ELR (cell line): ENCODE measurements at places on chromosomes 2 and 18.
A peak's percentile ranks its signal among the peaks of the same experiment; 100 is the strongest.

- no peak for DNase-seq
Observed at GRCh38 chr2:201781557-201782051, 871 bp upstream of the ALS2 start.

DNA sequence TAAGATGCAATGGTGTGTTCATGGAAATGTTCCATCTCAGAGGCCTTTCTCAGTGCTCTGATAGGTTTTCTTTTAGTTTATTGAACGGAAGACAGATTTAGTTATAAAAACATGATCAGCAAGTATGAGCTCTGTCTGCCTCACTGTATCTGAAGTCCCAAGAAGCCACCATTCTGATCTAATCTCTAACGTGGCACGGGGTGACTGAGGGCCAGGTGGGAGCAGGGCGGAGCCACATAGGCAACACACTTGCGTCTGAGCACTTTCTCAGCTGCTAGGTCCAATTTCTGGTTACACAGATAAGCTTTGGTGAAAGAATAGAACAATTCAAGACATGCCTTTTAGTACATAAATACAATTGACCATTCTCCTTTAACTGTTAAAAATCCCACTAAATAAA is 60.4 kb downstream of the SNTG2 start:
- no peak for DNase-seq

DNA sequence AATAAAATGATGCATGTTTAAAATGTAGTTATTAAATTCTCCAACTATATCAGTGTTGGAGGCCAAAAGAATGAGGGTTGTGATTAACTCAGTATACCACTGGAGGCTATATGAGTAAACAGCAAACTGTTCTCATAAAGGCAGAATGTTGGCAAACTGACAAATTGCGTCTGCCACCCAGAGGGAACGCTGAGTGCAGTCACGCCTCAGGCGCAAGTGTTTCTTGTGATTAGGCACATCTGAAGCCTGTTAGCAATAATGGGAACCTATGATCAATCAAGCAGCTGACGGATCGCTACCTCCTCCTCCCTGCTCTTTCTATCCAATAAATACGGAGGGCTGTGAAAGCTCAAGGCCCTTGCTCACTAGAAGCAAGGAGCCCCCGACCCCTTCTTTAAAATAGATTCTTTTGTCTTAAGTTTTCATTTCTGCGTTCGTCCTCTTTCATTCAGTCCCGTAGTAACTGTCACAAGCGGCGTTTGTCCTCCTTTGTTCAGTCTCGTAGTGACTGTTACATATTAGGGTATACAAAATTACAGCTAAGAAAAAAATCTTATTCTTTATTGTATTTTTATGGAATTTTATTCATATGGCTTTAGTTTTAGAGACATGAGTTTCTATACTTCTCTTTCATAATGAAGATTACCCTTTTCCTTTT is 16.3 kb upstream of the RMND5A start:
- DNase-seq = peak; percentile 96

DNA sequence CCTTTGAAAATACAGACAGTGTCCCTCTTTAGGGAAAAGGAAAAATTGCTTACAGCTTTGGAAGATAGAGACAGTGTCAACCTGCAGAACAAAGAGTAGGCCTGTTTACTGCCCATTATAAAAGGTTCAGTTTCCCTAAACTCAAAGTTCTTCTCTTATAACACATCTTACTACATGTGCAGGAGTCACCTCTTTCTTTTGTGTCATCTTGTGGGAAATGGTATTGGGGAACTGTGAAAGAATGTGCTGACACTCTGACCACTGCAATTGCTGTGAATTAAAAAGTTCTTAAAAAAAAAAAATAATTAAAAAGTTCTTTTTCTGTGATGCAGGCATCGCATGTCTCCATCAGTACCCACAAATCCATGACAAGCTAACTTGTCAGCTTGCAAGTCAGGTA is 2.9 kb upstream of the ITGB6 start:
- DNase-seq = no peak

DNA sequence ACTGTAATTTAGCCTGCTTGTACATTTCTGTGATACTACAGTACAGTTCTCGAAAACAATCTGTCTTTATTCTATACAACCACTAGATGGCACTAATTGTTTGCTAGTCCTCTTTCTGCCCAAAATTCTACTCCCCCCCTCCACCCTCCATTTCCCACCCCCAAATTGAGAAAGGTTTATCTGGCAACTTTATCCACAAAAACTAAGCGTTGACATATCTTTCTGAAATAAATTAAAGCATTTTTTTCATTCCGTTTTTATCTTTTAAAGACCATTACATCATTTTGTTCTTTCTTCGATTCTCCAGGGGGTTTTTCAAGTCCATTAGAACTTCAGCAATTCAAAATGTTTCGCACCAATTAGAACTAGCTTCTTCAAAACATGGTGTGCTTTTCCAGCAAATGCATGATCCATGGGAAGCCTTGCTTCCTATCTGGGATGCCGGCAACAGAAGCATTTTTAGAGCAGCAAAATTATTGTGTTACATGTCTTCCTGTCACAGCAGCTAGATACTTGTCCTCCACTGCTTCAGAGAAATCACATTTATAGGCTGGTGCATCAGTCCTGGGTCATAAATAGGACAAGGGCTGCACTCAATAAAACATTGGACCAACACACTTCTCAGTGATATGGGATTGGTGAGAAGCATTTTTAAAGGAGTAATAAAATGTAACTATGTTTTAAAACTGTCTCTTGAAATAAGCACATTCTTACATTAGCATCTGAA is 241.3 kb downstream of the PAX3 start:
- peak; percentile 47 for DNase-seq

DNA sequence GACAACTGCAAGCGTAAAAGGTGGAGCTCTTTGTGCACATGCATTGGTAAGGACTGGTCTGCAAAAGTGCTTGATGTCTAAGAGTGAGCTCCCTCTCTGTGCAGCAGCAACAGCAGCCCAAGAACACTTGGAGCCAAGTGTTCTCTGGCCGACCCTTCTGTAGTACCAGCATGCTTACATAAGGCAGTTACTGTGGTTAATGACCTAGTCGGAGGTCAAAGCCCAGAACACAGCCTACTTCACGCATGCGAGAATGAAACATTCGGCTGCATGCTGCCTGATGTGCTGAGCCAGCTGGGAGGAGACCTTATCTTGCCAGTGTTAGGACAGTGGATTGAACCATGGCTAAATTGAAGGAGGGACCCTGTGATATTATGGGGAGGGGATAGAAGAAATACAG is 21.3 kb downstream of the NCAPH start:
- DNase-seq = no peak

GRCh38 chr2:160918906-160919503 is 241.2 kb upstream of the TANK start:
- peak; percentile 64 for DNase-seq
